Thoracic aorta (tissue), 2 donors: ENCODE measurements at places on chromosomes 4 and X.

GRCh38 chrX:44903830-44904530, 31.0 kb downstream of the KDM6A start:
- no peak for DNase-seq

- DNase-seq, result no peak
Observed at GRCh38 chrX:97290199-97290598, 406.5 kb downstream of the RPA4 start.

GRCh38 chr4:5932035-5932568, 39.2 kb upstream of the CRMP1 start:
- DNase-seq, result no peak

- DNase-seq, result no peak
Observed at GRCh38 chr4:13674971-13675370, 47.4 kb upstream of the BOD1L1 start.

DNA sequence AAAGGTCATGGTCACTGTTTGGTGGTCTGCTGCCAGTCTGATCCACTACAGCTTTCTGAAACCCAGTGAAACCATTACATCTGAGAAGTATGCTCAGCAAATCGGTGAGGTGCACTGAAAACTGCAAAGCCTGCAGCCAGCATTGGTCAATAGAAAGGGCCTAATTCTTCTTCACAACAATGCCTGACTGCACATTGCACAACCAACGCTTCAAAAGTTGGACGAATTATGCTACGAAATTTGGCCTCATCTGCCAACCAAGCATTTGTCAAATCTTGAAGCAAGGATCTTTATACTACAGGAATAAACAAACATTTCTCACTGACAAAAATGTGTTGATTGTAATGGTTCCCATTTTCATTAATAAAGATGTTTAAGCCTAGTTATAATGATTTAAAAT, 90.4 kb downstream of the EIF4E start:
- no peak for DNase-seq

DNA sequence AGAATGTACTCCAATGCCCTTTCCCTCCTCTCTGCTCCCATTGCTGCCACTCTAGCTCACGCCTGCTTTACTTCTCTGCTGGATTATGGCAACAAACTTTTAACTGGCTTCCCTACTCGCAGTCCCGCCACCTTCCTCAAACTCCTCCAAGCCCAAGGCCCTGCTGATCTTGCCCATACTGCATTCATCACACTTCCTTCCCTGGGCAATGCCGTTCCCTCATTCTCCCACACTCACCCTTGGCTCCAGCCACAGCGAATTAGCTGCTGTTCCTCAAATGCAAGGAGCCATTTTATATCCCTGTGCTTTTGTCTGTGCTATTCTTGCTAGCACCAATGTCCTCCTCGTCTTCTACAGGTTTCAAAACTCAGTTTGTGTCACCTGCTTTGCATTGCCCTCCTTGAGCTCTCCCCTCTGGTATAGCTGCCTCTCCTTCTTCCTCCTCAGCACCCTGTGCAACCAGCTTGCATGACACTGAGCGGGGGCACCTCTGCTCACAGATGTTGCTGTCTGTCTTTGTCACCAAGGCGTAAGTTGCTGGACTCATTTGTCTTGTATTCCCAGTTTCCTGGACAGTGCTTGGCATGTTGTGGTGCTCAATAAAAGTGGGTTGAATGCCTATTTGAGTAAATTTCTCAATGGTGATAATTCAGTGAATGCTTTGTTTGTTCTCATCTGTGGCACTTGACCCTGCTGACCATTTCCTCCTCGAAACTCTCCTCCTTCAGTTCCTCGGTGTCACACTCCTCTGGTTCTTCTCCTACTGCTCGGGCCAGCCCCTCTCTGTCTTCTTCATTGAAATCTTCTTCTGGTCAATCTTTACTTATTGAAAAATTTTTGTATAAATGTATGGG, 22.4 kb upstream of the MGST2 start:
- DNase-seq, result no peak

- no peak for DNase-seq
Observed at GRCh38 chr4:136343340-136343739, 1189.0 kb downstream of the PCDH18 start.

DNA sequence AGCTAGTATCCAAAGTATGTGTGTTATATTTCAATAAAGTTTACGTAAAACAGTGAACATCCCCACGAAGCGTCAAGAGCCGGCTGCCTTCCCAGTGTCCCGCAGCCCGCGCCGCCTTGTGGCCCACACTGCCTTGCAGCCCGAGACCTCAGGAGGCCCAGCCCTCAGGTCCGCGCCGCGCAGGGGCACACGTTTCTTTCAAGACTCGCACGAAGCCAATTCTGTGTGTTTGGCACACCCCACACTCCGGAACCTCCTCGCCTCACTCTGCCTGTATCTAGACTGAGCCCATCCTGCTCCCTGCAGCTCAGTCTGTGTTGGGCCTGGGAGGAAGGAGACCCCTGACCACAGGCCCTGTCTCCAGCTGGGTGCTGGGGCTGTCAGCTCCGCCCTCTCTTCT, 5.8 kb downstream of the LRPAP1 start:
- DNase-seq, result no peak

DNA sequence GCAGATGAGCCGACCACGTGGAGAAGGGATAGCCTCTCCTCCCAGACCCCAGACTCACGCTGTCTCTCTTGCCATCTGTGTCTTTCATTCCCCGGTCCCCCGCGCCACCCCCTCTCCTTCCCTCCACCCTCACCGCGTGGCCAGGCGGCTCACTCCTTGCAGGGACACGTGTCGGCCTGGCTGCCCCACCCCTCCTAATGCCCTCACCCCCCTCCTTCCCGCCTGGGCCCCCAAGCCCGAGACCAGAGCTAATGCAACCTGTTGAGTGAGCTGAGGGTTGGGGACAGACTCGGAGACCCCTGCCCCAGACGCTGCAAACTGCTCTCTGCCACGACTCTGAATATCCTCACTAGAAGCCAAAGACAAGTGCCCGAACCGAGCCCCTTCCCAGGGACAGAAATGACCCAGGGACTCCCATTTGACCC, 1.8 kb downstream of the SLC38A5 start:
- no peak for DNase-seq

GRCh38 chr4:159685340-159686092, 582.6 kb downstream of the RAPGEF2 start:
- no peak for DNase-seq

DNA sequence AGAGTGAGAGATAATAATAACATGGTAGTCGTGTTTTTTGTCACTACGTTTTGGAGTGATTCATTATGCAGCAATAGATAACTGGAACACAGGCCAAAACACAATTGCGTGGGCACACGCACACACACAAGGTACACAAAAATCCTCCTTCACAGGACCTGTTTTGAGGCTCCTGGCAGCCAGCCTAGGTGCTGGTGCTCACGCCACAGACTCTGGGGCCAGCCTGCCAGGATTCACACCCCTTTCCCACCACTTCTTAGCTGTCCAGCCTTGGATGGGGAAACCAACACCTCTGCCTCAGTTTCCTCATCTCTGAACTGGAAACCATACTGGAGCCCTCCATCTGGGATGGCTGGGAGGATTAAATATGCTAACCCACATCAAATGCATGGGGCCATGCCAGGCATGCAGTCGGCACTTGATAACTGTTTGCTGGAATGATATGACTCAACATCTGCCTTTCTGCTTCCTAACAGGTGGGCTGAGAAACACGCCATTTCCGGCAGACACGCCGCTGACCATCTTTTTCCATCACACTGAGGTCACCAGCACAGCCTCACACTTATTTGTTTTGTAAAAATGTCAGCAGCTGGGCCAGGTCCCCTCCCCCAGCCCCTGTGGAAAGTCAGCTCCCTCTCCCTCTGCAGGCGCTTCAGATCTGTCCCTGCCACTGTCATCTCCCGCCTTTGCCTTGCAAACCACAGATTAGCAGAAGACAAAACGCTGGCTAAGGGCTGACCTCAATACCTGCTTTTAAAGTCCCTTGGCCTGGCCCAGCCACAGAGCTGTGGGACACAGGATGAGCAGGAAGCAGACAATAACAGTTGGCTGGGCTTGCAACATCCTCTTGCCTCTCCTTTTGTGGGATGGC, 237.5 kb downstream of the BCOR start:
- DNase-seq, result no peak

DNA sequence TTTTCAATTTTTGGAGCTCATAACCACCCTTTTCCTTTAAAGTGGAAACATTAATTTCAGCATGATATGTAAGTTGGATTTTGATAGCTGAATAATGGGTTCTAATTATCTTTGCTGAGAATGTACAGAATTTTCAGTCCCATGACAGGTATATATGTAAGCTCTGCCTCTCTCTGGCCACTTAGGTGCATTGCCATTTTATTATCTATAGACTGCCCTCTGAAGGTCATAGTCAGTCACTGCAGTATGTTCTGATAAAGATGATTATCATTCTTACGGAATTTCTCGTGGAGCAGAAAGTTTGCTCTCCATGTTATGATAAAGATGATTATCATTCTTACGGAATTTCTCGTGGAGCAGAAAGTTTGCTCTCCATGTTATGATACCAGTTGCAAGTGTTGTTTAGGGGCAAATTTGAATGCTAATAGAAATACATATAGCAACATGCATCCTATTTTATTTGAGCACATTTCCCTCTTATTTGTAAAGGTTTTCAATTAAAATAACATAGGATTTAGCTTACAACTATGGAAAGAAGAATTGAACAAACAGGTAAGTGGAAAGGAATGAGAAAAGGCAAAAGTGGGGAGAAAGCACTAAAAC, 10.4 kb downstream of the AFP start:
- DNase-seq, result no peak

- DNase-seq, result no peak
Observed at GRCh38 chr4:155667568-155668511, 1.2 kb downstream of the GUCY1A1 start.

DNA sequence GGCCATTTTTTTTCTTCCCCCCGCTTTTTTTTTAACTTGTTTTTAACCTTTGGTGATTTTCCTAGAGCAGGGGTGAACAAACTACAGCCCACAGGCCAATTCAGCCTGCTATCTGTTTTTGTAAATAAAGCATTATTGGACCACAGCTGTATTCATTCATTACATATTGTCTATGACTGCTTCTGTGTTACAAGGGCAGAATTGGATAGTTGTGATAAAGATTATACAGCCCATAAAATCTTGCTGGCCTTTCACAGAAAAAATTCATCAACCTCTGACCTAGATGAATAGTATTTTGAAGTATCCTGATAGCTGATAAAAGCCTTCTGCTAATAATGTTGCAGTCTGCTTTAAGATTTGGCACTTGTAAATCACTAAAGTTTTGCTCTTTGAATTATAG, 63.4 kb downstream of the SMAD1 start:
- no peak for DNase-seq

DNA sequence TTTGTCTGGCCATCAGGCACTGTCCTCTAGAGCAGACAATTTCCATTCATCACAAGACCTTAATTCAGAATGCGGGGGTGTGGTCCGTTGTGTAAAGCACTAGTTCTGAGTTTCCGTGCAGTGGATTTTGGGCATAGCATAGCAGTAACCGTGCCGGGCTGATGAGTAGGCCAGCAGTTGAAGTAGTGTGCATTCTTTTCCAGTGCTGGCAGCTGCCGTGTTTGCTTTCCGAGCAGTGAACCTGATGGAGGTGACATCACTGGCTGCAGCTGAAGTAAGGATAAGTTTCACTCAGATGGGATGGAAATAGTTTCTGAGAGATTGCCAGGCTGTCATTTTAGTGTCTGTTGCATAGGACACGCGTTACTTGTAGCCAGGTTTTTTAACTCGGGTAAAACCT, 107.0 kb upstream of the STIM2 start:
- DNase-seq, result peak; percentile 3

DNA sequence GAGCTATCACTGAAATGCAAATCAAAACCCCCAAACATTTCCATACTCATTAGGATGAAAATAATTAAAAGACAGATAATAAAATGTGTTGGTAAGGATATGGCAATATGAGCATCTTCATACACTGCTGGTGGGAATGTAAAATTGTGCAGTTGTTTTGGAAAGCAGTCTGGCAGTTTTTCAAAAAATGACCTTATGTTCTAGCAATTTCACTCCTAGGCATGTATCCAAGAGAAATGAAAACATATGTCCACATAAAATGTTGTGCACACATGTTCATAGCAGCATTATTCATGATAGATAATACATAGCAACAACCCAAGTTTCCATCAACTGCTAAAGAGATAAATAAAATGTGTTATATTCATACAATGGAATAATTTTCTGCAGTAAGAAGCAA, 14.8 kb upstream of the GPRASP2 start:
- DNase-seq, result no peak

- no peak for DNase-seq
Observed at GRCh38 chr4:116665716-116666115, 419.7 kb downstream of the TRAM1L1 start.

DNA sequence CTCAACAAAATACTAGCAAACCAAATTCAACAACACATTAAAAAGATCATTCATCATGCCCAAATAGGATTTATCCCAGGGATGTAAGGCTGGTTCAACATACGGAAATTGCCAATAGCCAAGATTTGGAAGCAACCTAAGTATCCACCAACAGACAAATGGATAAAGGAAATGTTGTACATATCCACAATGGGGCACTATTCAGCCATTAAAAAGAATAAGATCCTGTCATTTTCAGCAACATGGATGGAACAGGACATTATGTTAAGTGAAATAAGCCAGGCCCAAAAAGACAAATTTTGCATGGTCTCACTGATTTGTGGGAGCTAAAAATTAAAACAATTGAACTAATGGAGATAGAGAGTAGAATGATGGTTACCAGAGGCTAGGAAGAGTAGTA, 82.0 kb upstream of the FAM241A start:
- no peak for DNase-seq

GRCh38 chrX:70038515-70038914, 11.2 kb downstream of the AWAT2 start:
- DNase-seq, result no peak

GRCh38 chr4:109441862-109442458, 8.3 kb downstream of the SEC24B start:
- DNase-seq, result no peak
